Caki2 (cell line): ENCODE measurements at places on chromosomes 5 and 9.

DNA sequence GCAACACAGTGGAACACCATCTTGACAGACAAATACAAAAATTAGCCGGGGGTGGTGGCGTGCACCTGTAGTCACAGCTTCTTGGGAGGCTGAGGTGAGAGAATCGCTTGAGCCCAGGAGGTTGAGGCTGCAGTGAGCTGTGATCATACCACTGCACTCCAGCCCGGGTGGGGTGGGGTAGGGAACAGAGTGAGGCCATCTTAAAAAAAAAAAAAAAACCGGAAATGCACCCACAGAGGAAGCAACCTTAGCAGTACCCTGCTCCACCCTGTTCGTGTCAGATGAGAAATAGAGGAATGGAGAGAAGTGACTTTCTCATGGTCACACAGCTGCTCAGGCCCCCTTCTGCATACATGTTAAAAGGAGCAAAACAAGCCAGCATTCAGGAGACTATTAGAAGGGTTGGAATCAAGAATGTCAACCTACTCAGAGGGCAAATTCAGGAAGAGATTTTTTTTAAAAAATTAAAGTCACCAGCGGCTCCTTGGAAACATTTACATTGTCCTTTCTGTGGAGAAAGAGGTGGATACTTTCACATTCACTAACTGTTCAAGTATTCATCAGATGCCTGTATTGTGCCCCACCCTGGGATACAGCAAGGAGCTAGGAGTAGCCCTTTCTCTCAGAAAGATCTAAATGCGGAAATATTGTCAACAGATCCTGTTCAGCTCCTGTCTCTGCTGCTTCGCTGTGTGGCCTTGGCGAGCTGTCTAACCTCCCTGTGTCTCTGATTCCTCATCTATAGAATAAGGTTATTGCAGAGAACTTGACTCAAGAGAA is 41.0 kb downstream of the CYFIP2 start:
- no peak for DNase-seq

DNA sequence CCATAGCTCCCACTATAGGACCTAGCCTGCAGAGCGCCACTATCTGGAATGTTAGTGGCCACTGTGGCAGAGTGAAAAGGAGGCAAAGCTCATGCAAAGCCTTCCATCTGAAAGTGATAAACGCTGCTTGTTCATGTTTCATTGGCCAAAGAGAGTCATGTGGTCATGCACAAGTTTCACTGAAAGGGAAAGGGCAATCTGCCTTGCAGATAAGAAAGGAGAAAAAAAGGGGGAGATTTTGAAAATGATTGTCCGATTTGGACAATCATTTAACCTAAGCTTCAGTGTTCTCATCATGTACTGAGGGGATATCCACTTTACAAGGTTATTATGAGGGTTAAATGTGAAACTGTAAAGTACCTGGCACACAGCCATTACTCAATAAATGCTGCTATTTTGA is 9.0 kb upstream of the MOB3B start:
- peak; percentile 26 for DNase-seq

DNA sequence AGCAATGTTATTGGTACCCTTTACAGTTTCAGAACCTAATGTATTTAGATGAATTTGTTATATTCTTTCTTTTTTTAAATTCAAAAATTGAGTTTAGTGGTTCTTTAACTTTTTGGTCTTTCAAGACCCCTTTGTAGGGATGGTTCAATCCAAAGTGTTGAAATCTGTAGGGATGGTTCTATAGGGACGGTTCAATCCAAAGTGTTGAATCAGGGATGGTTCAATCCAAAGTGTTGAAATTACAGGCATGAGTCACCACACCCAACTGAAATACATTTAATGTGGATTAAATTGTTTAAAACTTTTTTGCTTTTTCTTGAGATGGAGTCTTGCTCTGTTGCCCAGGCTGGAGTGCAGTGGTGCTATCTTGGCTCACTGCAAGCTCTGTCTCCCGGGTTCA is 30.6 kb downstream of the SNX2 start:
- DNase-seq, result no peak

GRCh38 chr5:177446200-177447065 is at the start of gene PRR7:
TSS of gene PRR7 (plus strand) at chr5:177446814. CDS start at chr5:177455068, 8,254 bp downstream.
- peak; percentile 78 for DNase-seq

DNA sequence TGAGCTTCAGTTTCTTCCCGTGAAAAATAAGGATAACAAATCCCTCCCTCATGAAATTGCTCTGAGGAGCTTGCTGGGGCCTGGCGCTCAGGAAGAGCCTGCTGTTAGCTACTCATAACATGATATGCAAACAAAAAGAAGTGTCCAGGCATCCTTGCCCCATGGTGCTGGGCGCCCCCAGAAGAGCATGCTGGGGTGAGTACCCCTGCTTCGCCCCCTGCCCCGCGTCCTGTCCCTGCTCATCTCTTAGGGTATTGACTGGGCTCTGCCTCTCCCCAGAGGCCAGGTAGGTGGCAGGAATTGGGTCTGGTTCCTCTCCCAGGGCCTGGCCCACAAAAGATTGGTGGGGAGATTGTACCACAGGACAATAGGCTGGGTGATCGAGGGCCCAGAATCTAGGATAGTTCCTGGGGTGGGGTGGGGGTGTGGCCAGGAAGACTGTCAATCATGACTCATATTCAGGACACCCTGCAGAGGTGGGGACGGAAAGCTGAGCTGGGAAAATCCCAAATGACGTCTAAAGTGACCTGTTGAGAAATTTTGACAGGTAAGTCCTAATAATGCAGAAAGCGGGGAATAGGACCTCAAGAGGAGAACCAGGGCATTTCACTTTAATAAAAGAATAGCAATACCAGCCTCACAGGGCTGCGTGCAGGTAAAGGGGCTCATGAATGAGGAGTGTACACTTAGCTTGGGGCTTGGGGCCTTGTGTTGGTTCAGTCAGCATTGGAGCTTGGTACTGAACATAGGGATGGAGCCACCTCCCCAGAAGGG is 8.9 kb downstream of the PITX1 start:
- peak; percentile 25 for DNase-seq

- peak; percentile 52 for DNase-seq
Observed at GRCh38 chr9:128249908-128250838, 25.6 kb downstream of the GOLGA2 start.

GRCh38 chr9:86337469-86338108 is 16.6 kb downstream of the TUT7 start:
- no peak for DNase-seq
